ENCODE measurements at places on chromosomes 2 and 18.

DNA sequence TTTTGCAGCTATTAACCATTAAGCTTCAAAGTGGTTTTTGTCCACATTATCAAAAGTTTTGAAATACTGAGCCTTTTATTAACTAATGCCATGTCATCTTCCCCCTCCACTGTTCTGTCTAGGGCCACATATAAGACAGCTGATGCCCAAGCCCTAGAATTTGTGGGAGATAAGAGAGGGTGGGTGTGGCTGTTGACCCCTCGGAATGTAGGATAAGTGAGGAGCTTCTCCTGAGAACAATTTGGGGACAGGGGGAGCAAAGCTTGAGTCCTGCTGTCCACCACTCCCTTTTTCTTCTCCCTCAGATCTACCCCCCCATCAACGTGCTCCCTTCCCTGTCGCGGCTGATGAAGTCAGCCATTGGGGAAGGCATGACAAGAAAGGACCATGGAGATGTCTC lies 14.3 kb upstream of the ANKRD53 start:
- DNase-seq, result no peak

- DNase-seq, result no peak
These were observed 159.9 kb downstream of the BARD1 start for GRCh38 chr2:214649440-214650205.

DNA sequence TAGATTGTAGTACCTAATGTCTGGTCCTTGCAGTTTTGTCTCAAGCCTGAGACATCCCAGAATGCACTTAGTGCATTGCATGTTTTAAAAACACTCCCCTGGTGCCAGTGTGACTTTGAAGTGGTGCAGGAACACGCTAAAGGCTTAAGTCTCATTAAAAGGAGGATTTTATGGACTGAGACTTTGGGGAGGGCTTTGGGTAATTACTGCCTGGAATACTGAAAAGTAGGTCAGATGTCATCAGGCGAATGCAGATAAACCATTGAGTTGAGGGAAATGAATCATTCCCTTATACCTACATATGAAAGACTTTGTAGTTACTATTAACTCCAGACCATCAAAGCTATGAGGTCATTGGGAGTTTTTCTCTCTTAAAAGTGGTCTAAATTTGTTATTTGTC lies 3.0 kb upstream of the OSBPL1A start:
- no peak for DNase-seq

- peak; percentile 14 for DNase-seq
These were observed 284.5 kb downstream of the PRKCE start for GRCh38 chr2:45935791-45936622.

GRCh38 chr18:45303026-45303425 lies 312.2 kb upstream of the SLC14A2 start:
- DNase-seq, result no peak

GRCh38 chr18:34659579-34660517 lies 50.2 kb upstream of the DTNA start:
- DNase-seq, result no peak

DNA sequence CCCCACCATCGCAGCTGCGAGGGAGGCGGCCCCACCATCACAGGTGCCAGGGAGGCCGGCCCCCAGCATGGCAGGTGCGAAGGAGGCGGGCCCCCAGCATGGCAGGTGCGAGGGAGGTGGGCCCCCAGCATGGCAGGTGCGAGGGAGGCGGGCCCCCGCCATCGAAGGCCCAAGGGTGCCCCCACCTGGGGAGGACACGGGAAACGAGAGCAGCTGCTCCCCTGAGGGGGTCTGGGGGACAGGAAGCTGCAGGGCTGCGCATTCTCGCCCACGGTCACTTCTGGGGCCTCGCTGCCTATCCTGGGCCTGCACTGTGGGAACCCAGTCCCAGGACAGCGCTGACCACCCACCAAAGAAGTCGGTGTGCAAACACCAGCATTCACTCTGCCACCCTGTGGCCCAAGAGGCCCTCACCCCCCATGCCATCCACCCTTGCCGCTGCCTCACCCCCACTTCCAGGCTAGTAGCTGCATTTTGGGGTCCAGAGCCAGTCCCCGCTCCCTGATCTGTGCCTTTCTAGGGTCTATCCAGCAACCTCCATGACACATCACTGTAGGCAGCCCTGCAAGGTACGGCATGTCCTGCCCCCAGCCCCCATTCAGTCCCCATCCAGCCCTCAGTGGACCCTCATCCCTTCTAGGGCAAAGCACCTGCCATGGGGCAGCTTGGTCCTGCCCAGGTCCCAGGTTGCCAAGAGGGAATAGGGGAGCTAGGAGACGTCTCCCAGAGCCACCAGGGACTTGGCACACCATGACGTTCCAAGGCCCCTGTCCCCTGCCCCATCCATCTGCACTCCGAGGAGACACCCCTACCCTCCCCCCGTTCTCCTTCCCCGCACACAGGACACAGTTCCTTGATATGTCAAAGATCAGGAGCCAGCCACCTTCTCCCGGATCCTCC lies 24.0 kb upstream of the GPC1 start:
- no peak for DNase-seq

DNA sequence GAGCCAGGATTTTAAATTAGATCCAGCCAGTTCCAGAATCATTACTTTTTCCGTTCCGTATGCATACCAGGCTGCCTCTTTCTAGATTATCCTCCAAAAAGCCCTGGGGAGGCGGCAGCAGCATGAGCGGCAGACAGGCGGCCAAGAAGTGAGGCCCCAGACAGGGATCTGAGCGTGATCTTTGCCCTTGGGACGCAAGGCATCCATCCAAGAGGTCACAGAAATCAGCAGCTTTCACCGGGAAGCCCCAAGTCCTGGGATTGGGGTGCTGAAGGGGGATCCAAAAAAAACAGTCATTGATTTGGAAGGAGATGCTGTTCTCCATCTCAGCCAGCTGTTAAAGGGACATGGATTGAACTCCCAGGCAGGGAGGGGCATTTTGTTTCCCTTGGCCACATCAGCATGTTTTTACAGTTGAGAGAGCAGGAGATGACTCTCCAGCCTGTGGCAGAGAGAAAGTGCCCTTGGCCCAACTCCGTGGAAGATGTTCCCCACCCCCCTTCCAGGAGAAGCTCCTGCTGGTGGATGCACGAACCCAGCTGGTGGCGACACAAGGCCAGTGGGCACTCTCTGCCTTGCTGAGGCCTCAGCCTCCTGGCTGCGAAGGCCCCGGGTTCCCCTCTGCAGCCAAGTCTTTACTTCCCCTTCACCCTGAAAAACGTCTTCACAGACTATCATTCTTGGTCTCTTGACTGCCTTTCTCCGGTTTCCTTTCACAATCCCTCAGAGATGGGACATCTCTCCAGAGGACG lies 265.6 kb downstream of the ANAPC1 start:
- no peak for DNase-seq

DNA sequence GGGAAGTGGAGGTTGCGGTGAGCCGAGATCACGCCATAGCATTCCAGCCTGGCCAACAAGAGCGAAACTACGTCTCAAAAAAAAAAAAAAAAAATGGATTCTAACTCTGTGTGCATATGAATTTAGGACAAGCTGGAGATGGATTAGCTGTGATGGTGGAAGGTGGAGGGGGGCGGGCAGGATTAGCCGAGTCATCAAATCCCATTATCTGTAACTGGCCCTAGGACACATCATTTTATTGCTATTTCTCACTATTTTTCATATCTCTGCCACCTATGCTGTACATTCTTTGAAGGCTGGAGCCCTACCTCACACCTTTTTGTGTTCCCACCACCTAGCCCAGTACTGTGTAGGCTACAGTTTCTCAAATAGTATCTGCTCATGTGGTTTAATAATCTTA lies 7.3 kb upstream of the CDK5R2 start:
- no peak for DNase-seq

DNA sequence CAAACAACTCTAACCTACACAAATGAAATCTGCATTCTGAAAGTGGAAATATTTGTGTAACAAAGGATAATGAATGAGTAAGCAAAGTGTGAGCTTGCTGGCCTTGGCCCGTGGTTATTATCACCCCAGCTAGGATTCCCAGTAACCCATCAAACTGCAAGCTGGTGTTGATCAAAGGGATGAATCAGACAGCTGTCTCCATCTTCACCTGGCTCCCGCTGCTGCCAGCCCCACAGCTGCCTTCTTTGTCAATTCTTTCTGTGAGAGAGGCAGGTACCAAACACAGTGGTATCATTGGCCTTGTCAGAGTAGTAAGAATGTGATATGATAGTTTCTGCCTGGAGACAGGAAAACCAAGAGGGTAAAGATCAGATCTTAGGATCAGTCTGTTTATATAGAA lies 25.2 kb upstream of the RGPD4 start:
- DNase-seq, result no peak

DNA sequence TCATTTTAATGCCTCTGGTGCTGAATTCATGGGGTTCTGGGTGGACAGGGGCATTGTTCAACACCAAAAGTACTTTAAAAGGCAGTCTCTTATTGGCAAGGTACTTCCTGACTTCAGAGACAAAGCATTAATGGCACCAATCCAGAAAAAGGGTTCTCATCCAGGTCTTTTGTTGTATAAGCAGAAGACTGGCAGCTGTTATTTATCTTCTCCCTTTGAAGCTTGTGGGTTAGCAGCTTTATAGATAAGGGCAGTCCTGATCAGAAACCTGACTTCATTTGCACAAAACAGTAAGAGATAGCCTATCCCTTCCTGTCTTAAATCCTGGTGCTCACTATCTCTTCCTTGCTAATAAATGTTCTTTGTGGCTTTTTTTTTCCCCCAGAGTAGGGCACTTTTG lies 68.8 kb downstream of the VPS54 start:
- no peak for DNase-seq

GRCh38 chr2:221060376-221060775 lies 511.7 kb downstream of the EPHA4 start:
- no peak for DNase-seq

DNA sequence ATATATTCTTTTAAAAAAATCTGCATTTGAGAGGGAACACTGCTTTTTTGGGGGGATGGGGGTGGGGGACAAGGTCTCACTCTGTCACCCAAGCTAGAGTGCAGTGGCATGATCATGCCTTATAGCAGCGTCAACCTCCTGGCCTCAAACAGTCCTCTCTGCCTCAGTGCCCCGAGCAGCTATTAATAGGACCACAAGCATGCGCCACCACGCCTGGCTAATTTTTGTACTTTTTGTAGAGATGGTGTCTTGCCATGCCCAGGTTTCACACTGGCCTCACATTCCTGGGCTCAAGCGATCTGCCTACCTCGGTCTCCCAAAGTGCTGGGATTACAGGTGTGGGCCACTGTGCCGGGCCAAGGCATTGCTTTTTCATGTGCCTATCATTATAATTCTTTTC lies 154.2 kb downstream of the ATAD2B start:
- no peak for DNase-seq

- DNase-seq, result no peak
These were observed 305.0 kb upstream of the ID2 start for GRCh38 chr2:8376603-8377410.

- DNase-seq, result no peak
These were observed 128.4 kb downstream of the KLHL29 start for GRCh38 chr2:23513245-23513871.

- DNase-seq, result no peak
These were observed 23.6 kb downstream of the DTNB start for GRCh38 chr2:25649786-25650185.

- no peak for DNase-seq
These were observed 442.3 kb downstream of the GRB14 start for GRCh38 chr2:164178835-164179465.

- no peak for DNase-seq
These were observed 236.6 kb downstream of the PTH2R start for GRCh38 chr2:208643145-208643544.

DNA sequence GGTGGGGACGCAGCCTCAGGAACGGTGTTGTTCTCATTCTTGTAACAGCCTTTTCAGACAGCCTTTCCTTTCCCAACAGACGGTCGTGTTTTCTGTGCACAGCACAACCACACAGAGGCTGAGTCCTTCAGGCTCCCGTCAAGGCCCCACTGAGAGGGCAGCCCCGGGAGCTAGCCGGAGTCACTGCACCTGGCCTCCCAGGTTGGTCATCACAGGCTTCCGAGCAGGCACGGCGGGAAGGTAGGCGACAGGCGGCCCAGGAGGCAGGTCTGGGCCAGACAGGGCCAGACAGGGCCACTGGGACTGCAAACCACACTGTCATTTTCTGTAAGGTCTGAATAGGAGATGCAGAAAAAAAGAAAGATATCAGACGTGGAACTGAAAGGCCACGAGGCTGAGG lies 570.8 kb downstream of the GALR1 start:
- DNase-seq, result no peak

GRCh38 chr2:63903003-63903402 lies 61.3 kb downstream of the UGP2 start:
- no peak for DNase-seq

- DNase-seq, result no peak
These were observed 77.9 kb downstream of the LIMS1 start for GRCh38 chr2:108612153-108612513.

- no peak for DNase-seq
These were observed 12.4 kb upstream of the CRYGA start for GRCh38 chr2:208175840-208176153.

Data from activated T-cell treated with anti-CD3 and anti-CD28 coated beads for 1 hour (primary cell).